ENCODE measurements at places on chromosomes 7 and 10.
A peak's percentile ranks its signal among the peaks of the same experiment; 100 is the strongest.

DNA sequence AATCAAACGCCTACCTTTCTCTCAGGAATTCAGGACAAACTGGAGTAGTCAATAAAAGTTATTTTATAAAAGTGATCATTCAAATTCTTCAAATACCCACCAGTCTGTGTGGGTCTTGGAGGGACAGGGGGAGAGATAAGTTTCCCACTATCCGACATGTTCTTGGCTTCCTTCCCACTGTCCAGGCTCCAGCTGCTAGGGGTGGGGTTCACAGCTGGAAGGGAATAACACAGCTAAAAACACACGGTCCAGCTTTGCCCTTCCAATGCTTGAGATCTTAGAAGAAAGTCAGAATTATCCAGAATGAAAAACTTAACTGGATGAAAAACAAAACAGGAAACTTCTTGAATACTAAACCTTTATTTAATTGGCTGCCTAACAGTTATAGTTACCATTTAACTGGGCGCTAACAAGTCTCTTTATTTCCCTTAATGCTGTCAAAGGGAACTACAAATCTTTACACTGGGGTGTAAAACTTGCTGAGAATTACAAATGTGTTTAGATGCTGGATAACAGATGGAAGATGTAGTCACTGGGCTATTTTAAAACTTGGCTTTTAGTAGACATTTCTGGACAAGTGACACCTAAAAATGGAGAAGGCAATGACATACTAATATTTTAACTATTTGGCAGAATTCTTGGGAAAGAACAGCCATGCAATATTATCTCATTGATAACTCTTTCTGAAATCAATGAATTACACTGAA is 172.8 kb upstream of the IMMP2L start:
- no peak for DNase-seq

GRCh38 chr7:155814316-155815276 is 2.3 kb upstream of the SHH start:
- DNase-seq = no peak

- DNase-seq = no peak
Observed at GRCh38 chr7:129090300-129090907, 35.5 kb upstream of the TNPO3 start.

DNA sequence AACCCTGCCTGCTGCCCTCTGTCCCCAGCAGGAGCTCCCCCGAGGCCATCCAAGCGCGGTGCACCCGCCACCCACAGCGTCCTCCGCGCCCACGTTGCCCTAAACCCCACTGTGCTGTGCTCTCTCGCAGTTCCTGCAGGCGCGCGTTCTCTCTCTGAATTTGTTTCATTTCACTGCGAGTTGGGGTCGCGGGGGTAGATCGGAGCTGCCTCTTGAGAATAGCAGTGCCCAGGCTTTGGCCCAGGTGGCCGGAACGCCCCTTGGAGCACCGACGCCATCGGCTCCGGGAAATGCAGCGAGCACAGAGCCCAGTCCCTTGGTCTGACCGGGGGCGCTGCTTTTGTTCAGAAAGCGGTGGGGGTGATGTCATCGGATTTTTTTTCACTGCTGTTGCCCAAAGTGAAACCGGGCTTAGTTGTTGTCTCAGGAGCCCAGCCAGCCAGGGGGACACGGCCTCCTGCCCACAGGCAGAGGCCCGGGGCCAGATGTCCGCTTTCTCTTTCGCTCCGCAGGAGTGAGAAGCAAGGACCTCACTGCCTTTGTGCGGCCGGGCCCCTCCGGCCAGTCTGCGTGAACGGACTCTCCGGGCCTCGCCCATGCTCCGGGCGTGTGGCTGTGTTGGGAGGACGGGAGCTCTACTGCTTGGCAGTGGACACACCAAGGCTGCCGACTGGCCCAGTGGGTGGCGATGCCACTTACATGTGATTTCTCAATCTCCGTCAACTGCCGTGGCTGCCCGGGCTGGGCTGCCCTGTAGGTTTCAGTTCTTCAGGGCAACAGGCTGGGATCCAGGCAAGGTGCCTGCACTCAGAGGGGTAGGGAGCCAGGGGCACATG is 43.1 kb downstream of the FOXK1 start:
- peak; percentile 36 for DNase-seq

DNA sequence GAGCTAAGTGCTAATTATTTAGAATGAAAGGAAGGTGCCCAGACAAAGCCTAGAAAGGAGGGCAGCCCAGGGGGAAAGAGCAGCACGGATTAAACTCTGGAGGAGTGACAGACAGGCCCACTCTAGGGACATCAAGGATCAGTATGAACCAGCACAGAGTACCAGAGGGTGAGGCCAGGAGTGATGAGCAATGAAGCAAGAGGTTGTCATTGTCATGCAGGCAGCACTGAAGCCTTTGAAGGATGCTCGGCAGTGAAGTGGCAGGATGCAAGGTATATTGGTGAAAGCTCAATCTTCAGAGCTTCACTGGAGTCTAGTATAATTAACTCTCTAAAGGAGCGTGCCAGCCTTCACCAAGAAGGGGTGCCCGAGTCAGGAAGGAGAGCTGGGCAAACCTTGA is 112.0 kb upstream of the INHBA start:
- DNase-seq = no peak

- no peak for DNase-seq
Observed at GRCh38 chr7:2260820-2261219, 18.8 kb downstream of the NUDT1 start.

GRCh38 chr7:13687500-13687899 is 302.0 kb downstream of the ETV1 start:
- DNase-seq = no peak

DNA sequence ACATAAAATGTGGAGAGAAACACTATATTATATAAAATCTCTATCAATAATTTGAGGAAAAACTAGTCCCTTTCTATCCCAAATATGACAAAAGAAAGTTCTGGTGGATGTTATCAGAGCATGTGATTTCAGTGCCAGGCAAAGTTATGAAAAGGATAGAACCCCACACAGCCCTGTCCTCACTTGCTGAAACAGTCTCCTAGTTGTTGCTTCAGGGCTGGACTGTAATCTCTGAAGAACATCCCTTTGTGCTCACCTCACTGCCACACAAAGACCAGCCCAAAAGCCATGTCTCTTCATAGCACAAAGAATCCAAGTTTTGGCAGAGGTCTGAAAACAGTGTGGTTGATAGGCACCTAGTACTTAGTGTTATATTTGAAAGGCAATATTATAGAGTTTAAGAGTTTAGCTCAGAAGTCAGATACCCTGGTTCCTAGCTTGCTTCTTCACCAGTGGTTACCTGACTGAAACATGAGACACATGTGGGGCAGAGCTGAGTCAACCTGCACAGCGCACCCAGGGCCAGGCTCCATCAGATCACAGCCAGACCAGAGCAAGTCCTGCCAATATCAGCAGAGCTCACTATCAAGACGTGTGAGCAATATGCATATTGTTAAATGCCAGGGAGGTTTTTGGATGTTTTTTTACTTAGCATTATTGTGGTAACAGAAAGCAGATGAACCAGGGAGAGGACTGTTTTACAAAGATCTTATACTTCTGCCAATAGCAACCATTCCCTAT is 25.0 kb downstream of the CYP3A7 start:
- no peak for DNase-seq

DNA sequence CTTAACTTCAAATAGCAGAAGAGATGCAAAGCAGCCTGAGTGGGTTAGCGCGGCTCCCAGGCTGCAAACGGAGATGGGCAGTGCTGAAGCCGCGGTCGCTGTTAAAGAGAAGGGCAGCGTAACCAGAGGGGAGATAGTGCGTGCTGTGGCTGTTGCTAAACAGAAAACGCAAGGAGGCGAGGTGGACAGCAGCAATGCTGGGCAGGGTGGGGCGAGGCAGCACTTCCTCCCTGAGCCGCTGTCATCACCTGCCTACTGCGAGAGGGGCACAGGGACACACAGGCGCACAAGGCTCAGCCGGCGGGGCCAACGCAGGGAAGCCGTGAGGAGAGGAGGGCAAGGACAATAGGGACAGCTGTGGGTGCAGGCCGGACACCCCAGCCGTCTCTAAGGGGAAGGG is 137.3 kb downstream of the MAD1L1 start:
- no peak for DNase-seq

DNA sequence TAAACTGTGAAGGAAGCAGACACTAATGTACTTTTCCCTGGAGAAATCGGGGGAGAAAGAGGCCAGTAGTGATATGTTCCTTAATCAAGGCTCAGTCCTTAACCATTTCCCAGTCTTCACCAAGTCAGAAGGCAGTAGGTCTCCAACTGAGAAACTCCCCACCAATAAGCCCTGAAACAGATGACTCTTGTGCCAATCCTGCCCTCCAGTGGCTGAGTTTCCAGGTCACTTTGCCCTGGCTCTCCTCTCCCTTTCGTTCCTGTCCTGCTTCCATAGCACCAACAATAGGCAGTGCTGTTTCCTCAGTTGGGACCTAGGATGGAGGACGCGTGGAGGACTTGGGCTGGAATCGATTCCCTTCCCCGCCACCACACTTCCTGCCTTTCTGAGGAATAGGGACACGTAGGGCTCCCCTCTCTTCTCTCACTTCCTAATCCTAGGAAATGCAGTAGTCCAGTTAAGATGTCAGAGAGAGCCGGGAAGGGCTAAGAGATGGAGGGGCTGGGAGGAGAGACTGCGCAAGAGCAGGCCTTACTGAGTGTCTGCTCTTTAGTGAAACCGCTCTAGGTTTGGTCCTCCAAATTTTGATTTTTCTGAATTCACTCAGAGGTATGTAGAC is 23.4 kb downstream of the ATOH7 start:
- no peak for DNase-seq

DNA sequence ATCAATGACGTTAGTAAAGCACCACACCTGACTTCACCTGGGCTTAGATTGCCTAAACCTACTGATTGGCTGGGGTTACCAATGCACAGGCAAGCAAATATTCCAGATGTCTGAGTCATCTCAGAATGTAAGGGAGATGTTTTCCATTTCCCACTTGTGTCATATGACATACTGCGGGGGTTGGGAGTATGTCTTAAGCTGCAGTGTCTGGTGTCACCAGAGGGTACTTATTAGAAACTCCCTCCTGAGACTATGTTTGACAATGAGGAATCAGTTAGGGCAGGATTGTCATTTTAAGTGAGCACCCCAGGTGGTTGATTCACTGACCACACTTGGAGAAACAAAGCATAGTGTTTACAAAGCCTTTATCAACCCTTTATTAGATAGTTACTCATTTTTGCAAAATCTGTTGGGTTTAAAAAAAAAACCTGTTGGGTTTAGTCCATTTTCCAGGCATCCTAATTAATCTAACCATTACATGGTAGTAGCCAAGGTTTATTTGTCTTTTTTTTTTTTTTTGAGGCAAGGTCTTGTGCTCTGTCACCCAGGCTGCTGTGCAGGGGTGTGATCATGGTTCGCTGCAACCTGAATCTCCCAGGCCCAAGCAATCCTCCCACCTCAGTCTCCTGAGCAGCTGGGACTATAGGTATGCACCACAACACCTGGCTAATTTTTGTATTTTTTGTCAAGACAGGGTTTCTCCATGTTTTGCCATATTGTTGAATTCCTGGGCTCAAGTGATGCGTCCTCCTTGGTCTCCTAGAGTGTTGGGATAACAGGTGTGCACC is 72.5 kb downstream of the CDK6 start:
- DNase-seq = no peak

- no peak for DNase-seq
Observed at GRCh38 chr10:132195366-132196075, 8.8 kb downstream of the DPYSL4 start.

DNA sequence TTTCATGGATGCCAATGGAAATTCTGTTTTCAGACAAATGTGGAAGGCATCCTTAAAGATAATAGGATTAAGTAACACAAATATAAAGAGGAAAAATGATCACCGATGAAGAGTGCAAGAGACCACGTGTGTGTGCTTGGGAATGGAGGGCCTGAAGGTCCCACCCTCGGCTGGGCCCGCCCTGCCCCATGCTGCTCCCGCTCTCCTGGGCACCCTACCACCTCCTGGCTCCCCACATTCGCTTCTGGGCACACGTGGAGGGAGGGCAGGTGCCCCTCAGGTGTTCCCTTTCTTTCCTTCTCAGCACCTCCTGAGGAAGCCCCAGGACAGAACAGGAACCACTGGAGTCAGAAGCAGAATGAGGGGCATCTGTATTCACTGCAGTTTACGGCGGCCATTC is 367.6 kb downstream of the DNAJB6 start:
- no peak for DNase-seq

- DNase-seq = no peak
Observed at GRCh38 chr10:133475821-133476640, 22.3 kb downstream of the SCART1 start.

Measured in stimulated activated CD4-positive, alpha-beta T cell treated with anti-CD3 and anti-CD28 coated beads, Interleukin-2, amount 100 ng/mL, for 24 hours (primary cell).